NCI-H460 (cell line): ENCODE measurements at places on chromosomes 12 and 14. TPM values are rescaled to one million over a fixed set of nuclear protein-coding genes. Genes with fewer than 3 reads are reported as not detected.

- no peak for DNase-seq
These were observed 34.8 kb upstream of the RCOR1 start for GRCh38 chr14:102557434-102558226.

DNA sequence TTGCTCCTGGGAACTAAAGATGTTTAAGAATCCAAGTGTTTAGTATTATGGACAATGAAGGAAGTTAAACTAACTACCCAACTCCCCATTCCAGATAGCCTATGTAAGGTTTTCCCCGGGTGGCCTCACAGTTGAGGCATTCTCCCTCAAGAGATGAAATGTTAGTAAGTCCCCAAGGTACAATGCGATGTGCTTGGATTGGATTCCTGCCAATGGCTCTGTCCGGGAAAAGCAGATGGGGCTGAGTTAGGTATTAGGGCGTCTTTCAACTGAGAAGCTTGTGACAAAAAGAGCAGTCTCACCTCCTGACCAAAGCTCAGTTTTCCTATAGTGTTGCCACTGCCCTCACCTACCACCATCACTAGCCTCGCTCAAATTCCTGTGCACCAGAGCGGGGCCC lies 64.8 kb upstream of the E2F7 start:
- DNase-seq, result no peak

- no peak for DNase-seq
These were observed 67.1 kb upstream of the KRR1 start for GRCh38 chr12:75578546-75578945.

Gene RNF212B
- total RNA-seq, result not detected in 2 replicates
